ENCODE measurements at places on chromosomes 7 and 10.

DNA sequence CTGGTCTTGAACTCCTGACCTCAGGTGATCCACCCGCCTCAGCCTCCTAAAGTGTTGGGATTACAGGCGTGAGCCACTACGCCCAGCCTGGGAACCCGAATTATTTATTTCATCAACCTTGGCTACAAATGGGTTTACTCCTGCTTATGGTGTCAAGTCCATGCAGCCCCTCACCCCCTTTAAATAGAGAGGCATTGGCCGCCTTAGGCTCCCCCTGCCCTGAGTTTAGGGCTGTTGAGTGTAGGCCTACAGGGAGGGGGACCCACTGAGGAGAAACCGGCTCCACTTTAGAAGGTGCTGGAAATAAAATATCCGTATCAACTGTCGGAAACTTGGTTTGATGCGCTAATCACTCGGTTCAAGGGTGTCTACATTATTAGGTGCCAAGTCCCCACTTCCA is 8.7 kb upstream of the SP8 start:
- DNase-seq, result no peak

GRCh38 chr10:46266306-46266985 is 20.4 kb upstream of the ANTXRL start:
- no peak for DNase-seq

DNA sequence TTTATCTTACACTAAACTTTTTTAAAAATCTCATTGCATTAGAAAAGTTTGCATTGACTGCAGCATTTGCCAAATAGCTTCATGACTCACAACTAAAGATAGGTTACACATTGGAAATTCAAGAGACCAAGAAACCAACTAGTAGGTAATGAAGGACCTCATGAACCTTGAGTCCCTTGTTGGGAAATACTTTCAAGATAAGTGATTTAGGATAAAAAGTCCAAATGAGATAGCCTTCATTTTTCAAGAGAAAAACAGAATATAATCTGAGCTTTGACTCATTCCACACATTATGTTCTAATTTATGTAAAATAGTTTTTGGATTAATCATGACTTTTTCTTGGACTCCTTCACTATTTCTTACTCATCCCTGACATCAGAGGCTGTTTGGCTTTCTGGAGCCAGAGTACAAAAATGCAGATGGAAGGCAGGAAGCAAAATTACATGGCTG is 13.1 kb upstream of the LIPF start:
- no peak for DNase-seq

- DNase-seq, result no peak
These were observed 49.5 kb upstream of the FAM180A start for GRCh38 chr7:135798095-135798494.

DNA sequence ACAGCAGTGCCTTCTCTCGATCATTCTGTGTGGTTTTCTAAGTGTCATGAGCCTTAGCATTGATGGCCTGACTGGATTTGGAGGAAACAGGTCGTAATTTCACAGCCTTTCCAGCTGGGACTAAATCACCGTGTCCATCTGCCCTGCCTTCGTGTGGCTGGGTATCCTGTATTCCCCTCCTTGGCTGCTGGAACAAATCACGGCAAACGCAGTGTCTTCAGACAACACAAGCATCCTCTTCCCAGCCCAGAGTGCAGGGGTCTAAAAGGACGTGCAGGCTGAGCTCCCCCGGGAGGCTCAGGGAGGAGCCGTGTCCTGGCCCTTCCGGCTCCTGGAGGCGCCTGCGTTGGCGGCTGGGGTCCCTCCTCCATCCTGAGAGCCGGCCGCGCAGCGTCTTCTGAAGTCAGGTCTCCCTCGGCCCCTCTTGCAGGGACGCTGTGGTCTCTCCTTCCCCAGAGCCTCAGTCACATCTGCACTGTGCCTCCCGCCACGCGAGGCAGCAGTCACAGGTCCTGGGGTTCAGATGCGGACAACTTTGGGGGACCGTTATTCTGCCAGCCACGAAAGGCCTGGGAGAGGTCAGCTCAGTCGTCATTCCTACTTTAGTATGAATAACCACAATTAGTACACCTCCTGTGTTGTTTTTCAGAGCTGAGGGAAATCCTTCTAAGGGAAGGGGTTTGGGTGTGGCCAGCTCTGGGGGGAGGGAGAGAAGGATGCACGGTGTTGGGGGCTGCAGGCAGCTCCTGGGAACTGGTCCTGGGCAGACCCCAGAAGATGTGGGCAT is 41.1 kb downstream of the FAM20C start:
- DNase-seq, result no peak

DNA sequence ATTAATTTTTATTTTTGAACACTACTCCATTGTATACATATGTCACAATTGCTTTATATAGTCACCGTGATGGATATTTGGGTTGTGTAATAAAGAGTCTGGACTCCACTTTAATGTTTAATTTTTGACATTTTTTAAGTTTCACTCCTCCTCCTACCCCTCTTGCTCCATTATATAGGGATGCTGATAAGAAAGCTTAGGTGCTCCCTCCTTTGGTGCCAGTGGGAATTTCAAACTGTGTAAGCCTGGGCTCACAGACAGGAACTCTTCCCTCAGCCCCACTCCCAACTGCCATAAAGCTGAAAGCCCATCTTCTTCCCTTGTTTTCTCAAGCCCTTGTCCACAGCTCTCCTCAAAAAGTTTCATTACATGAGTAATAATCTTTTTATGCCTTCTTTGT is 47.6 kb downstream of the TWIST1 start:
- DNase-seq, result no peak

GRCh38 chr10:70902661-70903261 is 14.4 kb upstream of the PCBD1 start:
- DNase-seq, result no peak

- no peak for DNase-seq
These were observed 177.2 kb downstream of the FANK1 start for GRCh38 chr10:126073606-126074005.

DNA sequence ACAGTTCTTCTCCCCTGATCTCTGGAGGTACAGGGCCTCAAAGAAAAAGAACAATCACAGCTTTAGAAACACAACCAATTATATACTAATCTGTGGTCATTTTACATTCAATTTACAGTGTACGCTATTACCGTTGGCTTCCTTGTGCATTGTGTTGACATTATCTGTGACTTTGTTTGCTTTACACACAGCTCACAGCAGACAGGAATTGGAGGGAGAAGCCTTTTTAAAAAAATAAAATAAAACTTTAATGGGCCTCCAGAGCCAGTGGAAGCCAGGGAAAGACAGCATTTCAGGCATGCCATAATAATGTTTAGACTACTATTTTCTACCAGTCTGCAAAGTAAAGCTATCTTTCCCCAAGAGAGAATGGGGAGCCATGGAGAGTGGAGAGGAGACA is 179.0 kb upstream of the ADO start:
- DNase-seq, result no peak

DNA sequence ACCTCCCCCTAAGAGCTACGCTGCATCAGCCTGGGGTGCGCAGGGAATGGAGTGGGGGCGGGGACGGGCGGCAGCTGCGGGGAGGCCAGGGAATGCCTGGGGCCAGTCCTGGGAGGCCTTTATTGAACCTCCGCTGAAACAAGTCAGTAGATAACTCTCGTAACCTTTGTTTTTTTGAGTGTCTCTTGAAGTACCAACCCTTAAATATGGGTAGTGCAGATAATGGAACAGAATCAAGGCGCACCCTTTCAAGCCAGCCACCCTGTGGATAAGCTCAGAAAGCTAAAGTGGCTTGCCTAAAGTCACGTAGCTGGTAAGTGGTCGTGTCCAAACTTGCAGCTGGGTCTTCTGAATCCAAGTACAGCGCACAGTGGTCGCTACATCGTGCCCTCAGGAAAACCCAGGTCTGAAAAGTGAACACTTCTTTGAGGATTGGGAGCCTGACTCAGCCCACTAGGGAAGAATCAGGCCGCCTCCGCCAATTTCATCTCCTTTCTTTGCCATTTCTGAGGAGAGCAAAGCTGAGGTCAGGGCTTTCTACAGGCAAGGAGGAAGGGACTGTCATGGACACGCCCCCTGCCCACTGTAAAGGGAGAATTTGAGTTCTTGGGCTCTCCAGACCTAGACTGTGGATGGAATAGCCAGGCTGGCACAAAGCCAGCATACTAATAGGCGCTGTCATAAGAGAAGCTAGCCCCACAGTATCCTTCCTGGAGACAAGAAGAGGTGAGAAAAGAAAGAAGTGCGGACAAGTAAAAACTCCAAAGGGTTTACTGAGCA is 3.2 kb upstream of the EGR2 start:
- DNase-seq, result no peak

DNA sequence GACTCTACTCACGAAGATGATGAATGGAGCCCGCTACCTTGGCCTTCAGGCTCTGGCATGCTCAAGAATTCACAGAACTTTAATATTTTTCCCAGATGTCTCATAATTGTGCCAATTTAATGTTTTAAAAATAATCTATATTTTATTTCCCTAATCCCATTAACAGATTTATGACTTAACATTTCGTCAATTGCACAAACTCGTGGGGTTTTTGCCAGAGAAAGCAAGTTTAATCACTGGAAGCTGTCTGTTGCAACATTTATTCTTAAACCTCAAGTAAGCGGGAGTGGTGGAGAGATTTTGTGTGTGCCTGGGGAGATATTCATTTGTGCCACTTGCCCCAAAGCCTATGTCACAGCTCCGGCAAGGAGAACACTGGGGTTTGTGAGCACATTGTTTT is 117.9 kb downstream of the TEX36 start:
- no peak for DNase-seq

DNA sequence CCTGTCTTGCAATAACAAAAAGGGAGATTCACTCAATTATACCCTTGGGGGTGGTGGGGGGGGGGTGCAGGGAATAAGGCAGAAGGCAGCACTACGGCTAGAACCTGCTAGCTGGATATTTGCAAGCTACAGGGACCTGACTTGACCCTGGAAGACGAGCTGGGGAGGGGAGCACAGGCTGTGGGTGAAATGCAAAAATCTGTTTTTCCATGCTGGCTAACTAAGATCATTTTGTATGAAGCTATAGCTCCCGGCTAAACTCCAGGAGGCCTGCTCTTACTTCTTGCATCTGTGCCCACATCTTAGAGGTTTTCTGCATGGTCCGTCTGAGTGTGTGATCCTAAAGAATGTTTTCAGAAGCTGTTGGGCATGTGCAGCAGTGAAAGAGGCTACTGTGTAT is 106.6 kb downstream of the EBLN1 start:
- DNase-seq, result no peak

GRCh38 chr10:126420567-126421300 is 32.5 kb upstream of the ADAM12 start:
- DNase-seq, result no peak

DNA sequence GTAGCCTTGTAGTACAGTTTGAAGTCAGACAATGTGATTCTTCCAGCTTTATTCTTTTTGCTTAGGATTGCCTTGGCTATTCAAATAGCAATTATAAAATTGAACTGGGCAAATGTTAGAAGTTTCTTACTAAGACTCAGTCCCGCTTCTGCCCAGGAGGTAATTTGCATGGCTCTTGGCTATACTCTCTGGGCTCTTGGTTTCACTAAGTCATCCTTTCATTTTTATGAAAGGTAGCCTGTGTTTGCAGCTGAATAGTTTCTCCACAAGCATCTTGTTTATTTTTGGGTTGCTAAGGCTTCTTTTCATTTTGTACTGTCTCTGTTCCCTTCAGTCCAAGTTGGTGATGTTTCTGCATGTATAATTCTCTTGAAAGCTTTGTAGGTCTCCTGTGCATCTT is 340.6 kb downstream of the SH2D4B start:
- no peak for DNase-seq

DNA sequence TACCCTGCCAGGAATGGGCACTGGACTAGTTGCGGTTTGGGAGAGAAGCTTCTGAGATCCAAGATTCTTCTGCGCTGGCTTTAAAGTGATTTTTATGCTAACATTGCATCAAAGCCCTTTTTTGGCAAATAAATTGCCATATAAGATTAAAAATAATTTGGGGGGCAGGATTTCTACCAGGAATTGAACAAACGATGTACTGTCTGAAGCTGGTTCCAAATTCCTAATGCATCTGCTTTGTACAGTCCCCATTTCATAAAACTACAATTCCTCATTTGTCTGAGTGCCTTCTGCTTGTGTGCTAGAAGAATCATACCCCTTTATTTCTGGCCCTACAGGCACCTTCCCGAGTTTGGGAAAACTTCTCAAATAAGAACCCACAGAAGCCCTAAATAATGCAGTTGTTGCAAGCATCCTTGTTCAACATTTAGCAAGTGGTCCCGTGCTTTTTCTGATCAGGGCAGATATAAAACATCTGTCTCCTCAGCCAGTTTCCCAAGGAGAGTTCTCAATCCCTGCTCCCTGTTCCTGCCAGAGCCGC is 349.7 kb downstream of the PTEN start:
- no peak for DNase-seq

- DNase-seq, result no peak
These were observed 10.6 kb upstream of the GARIN1A start for GRCh38 chr7:128661446-128661845.

GRCh38 chr10:25824050-25824449 is 110.0 kb upstream of the MYO3A start:
- DNase-seq, result no peak

DNA sequence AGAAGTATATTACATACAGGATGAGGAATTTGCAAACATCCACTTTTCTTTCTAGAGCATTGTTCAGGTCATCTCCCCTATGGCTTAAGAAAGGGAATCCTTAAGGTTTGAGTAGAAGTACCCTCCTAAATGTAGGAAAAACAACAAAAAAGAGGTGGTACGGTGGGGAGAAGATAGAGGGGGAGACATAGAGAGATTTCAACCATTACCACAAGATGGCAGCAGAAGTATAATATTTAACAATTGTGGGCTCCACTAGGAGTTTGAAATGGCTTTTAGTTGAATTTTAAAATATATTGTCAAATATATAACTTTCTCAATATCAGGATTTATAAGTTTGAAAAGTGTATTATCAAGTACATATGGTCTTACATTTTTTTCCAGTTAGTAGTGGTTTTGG is 72.7 kb upstream of the PRKG1 start:
- DNase-seq, result no peak

DNA sequence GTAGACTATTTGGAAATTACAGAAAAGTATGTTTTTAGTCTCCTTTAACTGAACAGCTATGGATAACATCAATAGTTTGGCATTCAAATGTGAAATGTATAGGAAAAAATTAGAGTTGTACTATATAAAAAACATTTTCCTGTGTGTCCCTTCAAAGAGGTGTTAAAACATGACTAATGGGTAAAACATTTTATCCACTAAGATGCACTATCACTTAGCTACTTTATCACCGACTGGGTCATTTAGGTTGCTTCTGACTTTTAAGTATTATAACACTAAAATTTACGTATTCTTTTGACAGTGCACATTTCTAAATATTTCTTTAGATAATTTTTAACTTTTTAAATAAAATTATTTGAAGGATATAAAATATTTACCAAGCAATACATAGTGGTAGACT is 77.6 kb downstream of the UBE2H start:
- DNase-seq, result no peak

GRCh38 chr10:13306103-13306502 is 6.2 kb upstream of the PHYH start:
- no peak for DNase-seq

DNA sequence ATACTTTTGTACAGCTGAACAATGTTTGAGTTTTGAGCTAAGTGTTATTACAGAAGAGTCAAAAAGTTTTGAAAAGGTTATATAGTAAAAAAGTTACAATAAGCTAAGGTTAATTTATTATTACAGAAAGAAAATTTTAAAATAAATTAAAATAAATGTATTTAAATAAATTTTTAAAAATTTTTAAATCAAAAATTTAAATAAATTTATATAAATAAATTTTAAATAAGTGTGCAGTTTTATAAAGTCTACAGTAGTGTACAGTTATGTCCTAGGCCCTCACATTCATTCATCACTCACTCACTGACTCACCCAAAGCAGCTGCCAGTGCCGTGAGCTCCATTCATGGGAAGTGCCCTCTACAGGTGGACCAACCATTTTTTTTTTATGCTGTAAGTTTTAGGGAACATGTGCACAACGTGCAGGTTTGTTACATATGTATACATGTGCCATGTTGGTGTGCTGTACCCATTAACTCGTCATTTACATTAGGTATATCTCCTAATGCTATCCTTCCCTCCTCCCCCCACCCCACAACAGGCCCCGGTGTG is 462.9 kb upstream of the ZMIZ1 start:
- no peak for DNase-seq

Data from GM10248 (cell line).